GM13977 (cell line): ENCODE measurements at places on chromosomes 4 and X.
A peak's percentile ranks its signal among the peaks of the same experiment; 100 is the strongest.

GRCh38 chrX:41377624-41378023 is 43.7 kb downstream of the DDX3X start:
- DNase-seq, result peak; percentile 49

DNA sequence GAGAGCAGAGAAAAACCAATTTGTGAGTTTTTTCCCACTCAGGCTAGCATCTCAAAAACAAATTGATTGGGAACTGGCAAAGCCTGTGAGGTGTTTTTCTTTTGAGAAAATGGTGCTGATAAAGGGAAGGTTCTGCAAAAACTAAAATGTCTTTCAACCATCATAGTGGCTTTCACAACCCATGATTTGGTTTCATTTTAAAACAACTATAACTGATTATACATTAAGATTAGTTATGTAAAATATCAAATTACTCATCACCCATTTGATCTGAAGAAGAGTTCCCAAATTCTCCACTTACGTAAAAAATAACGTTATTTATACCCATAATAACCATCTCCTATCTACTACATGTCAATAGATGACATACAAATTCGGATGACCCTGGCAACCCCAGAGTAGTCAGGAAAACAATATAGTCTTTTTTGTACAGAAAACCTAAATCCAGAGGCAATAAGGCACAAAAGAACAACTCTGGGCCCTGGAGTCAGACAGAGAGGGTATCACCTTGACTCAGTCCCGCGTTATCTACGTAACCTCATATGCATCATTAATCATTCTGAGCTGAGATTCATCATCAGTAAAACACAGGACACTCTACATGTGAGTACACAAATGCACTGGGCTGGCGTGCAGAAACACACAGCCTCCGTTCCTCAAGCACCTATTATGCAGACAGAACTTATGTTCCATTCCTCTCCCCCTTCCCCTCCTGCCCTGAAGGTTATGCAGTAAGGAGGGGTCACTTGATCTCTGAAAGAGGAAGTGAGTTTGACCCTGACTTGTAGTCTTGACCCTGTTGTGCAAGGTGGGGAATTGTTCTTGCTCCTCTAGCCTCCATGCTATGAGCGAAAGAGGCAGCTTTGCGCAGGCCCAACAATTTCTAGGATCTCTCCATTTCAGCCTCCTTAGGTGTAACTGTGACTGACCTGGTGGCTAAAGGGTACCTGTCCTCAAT is 82.2 kb downstream of the SLC9A7 start:
- no peak for DNase-seq

- DNase-seq, result peak; percentile 46
Observed at GRCh38 chr4:113781439-113782040, 20.0 kb upstream of the CAMK2D start.

DNA sequence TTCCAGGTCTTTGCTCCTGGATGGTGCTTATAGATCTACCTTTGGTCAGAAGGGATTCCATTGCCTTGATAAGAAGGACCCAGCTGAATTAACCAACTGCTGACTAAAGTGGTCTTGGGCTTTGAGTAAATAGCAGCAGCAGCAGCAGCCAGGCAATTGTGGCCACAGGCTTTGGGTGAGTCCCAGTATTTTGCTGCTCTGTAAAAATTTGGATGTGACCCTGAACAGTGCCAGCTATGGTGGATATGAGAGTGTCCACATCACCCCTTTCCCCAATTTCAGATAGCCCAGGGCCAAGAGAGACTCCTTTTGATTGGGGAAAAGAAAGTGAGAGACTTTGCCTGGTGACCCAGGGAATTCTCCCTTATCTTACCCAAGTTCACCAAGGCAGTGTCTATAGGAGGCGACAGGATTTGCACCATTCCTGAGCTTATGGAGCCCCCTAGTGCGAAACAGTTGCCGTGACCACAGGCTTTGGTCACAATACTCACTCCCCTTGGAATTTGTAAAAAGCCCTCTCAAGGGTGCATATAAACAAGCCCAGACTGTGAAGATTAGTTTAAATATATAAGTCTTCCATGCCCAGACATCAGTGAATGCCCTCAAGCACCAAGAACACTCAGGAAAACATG is 518.0 kb downstream of the TMA16 start:
- peak; percentile 5 for DNase-seq

GRCh38 chrX:71095033-71095432 is 618 bp upstream of the FOXO4 start:
- no peak for DNase-seq

DNA sequence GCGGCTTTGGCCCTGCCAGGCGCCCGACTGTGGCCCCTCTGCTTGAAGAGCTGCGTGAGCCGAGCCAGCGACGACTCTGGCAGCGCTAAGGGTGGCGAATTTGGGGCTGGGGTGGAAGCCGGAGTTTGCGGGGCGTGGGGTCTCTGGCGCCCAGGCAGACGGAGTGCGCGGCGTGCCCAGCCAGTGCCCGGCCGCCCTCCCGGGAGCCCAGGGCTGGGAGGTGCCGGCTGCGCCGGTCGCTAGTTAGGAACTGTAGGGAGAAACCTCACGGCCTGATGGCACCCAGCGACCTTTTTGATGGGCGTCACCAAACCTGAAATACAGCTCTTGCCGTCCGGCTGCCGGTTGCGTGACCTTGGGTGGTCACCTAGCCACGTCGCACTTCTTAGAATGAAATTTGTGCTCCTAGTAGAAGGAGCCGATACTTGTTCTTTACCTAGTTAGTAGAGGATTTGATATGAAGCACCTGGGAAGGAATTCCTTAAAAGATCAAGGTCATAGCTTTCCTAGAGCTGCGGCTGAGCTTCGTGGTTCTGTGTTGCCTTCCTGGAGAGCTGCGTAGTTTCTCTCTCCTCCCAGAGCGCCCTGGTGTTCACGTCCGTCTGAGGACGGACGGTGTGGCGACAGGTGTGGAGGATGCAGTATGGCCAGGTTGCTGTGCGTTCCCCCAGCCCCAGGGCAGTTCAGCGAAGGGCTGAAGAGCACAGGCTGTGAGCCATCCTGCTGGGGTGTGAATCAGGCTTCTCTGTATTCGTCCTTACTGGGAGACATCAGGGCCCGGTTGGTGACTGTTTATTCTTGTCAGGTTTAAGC is 680 bp downstream of the MAEA start:
- peak; percentile 67 for DNase-seq

GRCh38 chrX:108439426-108439942 is at the start of gene COL4A5:
Gene COL4A5, plus strand, starts transcription at chrX:108439838. Its CDS starts 288 bp downstream, at chrX:108440126.
- DNase-seq, result no peak

GRCh38 chr4:6374575-6374974 is 97.8 kb downstream of the PPP2R2C start:
- DNase-seq, result no peak

GRCh38 chrX:107576841-107577240 is 51.5 kb upstream of the PRPS1 start:
- DNase-seq, result no peak

DNA sequence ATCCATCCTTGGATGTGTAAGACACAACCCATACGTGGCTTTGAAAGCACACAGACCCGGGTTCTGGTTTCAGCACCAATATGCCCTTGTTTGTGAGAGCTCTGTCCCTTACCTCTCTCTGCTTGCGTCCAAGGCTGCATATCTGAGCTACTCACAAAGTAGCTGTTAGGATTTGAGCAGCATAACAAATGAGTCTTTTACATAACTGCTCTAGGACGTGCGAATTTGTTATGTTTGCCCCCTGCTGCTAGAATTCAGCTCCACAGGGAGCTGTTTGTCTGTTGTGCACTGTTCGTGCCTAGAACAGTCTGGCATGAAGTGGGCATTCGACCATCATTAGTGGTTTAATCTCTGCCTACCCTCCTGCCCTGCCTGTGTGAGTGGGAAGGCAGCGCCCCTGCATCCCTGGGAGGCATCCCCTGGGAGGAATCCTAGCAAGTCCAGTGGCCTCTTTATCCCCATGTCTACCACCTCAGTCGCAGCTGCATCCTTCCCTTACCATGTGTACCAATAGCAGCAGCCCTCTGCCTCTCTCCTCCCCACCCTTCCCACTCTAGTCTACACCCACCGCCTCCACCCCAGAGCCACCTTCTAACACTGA is 42.1 kb downstream of the SLC2A9 start:
- DNase-seq, result no peak

DNA sequence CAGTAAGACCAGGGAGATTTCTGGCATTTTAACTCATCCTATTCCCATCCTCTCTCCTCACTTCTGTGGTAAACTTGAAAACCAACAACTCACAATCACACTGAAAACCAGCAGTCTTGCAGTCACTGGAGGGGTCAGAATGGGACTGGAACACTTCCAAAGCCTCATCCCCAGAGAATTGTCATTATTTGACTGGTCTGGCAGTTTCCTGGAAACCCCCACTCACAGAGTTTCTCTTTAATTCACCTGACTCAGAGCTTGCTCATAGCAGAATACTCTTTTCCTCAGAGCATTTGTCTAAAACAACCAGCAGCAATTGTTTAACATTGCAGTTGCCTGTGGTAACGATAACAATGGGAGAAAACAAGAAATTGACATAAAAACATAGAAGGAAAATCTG is 7.3 kb upstream of the RAB9B start:
- DNase-seq, result no peak

DNA sequence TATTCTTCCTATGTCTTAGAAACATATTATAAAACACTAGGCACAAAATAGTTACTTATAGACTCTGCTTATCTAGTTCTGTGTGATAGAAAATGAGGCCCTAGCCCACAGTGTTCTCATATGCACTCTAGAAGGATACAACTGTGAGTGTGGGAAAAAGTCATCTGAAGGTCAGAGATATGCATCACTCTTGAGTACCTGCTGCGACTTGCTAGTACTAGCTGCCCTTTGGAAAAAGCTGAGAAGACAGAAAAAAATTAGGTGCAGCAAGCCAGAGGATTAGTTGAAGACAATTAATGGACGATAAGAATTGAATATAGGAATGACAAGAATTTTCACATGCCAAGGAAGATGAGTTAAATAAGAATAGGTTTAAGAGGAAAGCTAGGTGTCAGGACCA is 61.3 kb downstream of the MTHFD2L start:
- DNase-seq, result no peak

GRCh38 chrX:10244915-10245622 is 88.3 kb downstream of the CLCN4 start:
- no peak for DNase-seq

- DNase-seq, result no peak
Observed at GRCh38 chrX:153612413-153612812, 13.5 kb upstream of the CCNQ start.

- DNase-seq, result peak; percentile 84
Observed at GRCh38 chrX:47581731-47582647, at the start of gene TIMP1. Gene TIMP1, plus strand, starts transcription at chrX:47582436. Its CDS starts 980 bp downstream, at chrX:47583416.

GRCh38 chr4:143380629-143381028 is 44.0 kb downstream of the GAB1 start:
- no peak for DNase-seq

DNA sequence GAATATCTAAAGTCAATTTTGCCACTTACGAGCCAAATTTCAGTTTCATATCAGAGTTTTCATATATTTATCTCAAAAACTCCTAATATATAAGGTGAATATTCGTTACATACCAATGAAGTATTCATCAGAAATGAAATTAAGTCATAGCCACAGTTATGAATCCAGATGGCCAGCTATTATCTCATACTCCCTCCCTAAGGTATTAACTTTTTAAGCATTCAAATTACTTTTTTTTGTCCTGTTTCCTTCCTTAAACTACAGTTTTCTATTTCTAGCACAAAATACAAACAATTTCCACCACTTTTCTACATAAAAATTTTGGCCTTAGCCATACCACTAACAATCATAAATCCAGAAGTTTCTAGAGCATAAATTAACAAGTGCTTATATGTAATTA is 13.0 kb downstream of the NR3C2 start:
- DNase-seq, result no peak

DNA sequence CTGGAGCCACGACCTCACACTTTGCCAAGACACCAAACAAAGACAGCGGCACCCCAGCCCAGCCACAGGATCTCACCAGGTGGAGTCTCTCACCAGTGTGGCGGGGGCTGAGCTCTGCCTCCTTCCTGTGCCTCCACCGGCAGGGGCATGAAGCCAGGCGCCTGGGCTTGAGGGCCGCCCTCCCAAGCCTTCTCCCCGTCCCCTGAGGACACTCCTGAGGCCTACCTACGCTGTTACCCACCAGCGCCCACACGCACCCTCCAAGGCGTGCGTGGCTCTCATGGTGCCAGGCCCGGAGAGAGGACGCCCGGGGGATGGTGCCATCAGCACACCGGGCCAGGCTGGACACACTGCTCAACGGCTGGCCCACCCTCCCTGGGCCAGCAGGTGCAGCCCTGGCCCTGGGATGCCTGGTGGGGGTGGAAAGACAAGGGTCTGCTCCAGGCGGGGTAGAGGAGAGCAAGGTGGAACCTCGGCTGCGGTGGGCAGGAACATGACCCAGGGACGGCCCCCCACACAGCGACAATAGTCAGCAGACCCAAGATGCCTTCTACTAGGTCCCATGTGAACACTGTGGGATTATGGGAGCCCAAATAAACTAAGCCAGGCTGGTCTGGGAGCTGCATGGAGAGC is 22.1 kb downstream of the NELFA start:
- no peak for DNase-seq

DNA sequence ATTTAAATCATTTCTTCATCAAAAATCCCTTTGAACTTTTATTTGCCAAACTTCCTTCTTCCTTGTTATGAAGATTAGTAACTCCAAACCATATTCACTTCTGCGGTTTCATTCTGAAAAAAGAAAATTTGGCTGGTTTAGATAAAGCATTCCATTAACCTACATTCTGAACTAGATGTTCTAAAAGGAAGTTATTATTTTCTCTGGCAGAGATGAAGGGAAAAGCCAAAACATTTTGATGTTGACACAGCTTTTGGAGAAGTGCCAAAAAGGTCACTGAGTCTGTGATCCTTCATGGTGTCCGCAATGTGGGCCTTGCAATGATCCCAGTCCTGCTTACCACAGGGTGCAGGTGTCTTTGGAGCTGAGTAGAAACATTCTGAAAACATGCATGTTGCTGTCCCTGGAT is 36.0 kb downstream of the CXCL8 start:
- no peak for DNase-seq

DNA sequence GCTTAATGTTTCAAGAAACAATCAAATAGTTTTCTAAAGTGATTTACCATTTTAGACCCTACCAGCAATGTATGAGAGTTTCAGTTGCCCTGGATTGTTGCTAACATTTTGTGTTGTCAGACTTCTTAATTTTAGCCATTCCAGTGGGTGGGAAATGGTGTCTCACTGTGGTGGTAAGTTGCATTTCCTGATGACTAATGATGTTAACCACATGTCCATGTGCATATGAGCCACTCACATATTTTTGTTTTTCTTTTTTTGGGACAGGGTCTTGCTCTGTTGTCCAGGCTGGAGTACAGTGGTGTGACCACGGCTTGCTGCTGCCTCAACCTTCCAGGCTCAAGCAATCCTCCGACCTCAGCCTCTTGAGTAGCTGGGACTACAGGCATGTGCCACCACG is 48.3 kb downstream of the MED28 start:
- no peak for DNase-seq
